Anterior cingulate cortex (tissue), 58 donors: ENCODE measurements at places on chromosomes 7 and 10.

- DNase-seq, result no peak
Observed at GRCh38 chr10:451856-452255, 237.6 kb downstream of the DIP2C start.

DNA sequence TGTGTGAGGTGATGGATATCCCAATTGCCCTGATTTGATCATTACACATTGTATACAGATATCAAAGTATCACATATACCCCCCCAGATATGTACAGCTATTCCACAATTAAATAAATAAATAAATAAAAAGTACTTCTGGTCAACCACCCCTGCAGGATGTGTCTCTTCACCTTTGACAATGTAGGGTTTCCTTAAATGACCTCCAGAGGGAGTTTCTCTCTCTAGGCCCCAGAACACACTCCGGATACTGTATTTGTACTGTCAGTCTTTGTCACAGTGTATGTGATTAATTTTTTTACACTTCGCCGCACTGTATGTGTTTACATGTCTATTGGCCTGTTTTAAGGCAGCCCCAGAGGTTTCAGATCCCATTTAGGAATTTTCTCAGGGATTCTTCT is 123.6 kb downstream of the ADCYAP1R1 start:
- DNase-seq, result no peak

DNA sequence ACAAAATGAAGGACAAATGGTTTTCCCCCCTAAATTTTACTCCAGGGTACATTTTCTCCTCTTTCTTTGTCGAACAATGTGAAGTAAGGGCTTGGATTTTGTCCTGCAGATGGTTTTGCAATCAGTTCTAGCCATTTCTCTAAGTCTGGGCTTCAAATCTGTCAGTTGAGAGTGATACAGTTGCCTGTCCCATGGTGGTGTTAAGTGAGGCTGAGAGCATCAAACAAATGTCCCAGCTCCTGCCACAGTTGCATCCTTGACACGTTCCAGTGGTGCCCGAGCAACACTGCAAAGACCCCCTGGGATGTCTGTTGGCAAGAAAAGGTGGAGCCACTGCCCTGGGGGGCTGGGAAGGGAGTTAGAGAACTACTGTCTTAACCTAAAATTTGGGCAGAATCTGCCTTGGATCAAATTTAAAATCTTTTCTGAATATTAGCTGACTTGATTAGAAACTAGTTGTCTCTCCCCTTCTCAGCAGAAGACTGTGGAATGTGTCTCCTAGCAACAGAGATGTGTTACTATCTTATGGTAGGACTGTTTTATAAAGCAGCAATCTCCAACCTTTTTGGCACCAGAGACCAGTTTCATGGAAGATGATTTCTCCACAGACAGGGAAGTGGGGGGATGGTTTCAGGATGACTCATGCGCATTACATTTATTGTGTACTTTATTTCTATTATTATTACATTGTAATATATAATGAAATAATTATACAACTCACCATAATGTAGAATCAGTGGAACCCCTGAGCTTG is 102.0 kb upstream of the STEAP1B start:
- no peak for DNase-seq

DNA sequence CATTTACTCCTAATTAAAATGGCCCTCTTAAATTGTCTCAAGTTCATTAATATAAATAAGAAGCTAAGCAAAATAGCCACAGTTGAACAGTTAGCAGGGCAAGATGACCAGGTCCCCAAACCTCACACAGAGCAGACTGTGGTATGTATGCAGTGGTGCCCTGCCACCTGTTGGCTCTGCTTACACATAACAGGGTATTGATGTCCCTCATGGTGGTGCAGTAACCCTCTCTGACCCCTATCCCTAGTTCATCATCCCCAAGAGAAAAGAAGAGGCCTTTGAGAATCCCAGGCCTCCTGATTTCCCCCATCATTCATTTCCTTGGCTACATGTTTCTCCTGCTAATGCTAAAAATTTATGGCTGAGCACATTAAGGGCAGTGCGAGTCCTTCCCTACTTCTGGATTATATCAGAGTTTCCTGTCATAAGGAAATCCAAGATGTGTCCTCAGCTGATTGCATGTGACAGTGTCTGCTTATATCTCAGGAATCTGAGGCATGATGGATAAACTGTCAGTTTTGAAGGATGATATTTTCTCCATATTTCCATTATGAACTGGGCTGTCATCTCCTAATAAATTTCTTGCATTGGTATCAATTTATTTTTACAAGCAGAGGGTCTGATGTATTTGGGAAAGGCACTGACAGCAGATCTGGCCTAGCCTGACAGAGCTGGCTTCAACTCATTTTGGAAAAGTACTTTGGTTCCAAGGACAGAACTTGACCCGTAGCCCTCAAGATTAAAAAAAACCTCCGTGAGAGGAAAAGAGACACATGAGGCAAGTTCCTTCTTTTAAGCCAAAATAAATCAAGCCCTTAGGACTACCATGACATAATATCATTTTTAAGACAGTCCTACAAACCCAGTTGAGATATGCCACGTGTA is 880.6 kb downstream of the LRMDA start:
- DNase-seq, result no peak

GRCh38 chr10:15293862-15294842 is 76.9 kb downstream of the FAM171A1 start:
- DNase-seq, result peak; percentile 47

- DNase-seq, result no peak
Observed at GRCh38 chr7:40211276-40212003, 76.6 kb downstream of the SUGCT start.

GRCh38 chr7:2079332-2080059 is 153.2 kb downstream of the MAD1L1 start:
- no peak for DNase-seq

DNA sequence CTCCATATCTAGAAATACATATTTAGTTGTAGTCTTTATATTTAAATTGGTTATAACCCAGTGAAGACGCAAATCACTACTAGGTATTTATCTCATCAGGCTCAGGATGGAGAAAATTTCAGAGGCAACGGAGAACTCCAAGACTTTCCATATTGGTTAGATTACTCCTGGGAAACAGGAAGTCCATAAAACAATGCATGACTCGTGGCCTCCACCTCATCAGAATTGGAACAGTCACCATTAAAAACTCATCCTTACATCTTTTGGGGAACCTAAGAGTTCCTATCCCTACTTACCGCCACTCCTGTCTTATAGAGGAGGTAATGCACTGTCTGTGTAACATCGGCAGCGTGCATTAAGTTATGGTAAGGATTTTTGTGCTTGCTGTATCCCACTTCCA is 177.6 kb downstream of the PPP1R17 start:
- DNase-seq, result no peak
